ENCODE measurements at places on chromosomes 3 and 15.

DNA sequence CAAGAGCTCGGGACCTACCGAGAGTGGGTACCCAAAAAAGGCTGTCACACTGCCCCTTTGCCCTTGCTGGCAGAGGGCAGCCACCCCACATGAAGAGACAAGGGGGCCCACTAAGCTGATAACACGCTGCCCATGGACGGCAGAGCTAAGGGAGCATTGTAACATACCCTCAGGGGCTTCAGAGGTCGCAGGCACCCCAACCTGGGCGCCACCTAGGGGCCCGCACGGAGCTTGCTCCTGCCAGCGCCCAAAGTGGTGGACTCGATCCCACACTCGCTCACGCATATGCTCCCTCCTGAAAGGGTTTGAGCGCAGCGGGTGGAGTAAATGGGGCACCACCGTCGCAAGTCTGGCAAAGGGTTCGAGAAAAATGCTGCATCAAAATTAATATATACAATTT, 975.4 kb downstream of the ZPLD1 start:
- no peak for DNase-seq

- DNase-seq, result no peak
Observed at GRCh38 chr3:13258986-13259514, 161.1 kb downstream of the NUP210 start.

GRCh38 chr3:55807210-55807609, 320.1 kb upstream of the WNT5A start:
- no peak for DNase-seq

GRCh38 chr3:50295553-50296431, 3.4 kb downstream of the HYAL3 start:
- no peak for DNase-seq

GRCh38 chr3:155991212-155991611, 120.8 kb downstream of the GMPS start:
- no peak for DNase-seq

GRCh38 chr15:67396114-67396513, 124.8 kb upstream of the C15orf61 start:
- DNase-seq, result no peak

- no peak for DNase-seq
Observed at GRCh38 chr3:138567403-138567802, 26.7 kb downstream of the CEP70 start.

- DNase-seq, result peak; percentile 52
Observed at GRCh38 chr15:92733934-92734521, 78.5 kb upstream of the FAM174B start.

GRCh38 chr15:44726568-44727484, 9.5 kb upstream of the TRIM69 start:
- no peak for DNase-seq

DNA sequence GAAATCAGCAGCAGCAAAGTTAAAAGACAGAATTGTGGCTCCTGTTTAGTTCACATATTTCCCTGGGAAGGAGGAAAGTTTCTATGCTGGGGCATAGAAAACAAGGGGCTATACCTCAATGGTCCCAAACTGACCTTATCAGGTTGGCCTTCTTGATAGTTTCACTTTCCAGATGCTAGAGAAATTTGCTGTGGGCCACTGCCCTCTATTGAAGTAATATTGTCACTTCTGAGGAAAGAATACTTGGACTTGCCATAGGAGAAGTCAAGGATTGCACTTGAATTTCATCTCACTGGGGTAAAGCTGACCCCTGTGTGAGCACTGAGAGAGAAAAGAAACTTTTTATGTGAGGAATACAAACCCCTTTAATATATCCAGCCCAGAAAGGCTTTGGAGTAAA, 49.3 kb upstream of the XCR1 start:
- no peak for DNase-seq

- peak; percentile 43 for DNase-seq
Observed at GRCh38 chr15:101201411-101202174, 50.3 kb downstream of the CHSY1 start.

DNA sequence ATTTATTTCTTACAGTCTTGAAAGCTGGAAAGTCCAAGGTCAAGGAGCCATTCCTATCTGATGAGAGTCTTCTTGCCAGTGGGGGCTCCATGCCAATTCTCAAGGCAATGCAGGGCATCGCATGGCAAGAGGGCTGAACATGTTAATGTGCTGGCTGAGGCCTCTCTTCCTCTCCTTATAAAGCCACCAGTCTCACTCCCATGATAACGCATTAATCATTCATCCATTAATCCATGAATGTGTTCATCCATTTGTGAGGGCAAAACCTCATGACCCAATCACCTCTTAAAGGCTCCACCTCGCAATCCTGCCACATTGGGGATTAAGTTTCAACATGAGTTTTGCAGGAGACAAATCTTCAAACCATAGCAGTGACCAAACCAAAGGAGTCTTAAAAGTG, 118.3 kb downstream of the PROS1 start:
- DNase-seq, result no peak

DNA sequence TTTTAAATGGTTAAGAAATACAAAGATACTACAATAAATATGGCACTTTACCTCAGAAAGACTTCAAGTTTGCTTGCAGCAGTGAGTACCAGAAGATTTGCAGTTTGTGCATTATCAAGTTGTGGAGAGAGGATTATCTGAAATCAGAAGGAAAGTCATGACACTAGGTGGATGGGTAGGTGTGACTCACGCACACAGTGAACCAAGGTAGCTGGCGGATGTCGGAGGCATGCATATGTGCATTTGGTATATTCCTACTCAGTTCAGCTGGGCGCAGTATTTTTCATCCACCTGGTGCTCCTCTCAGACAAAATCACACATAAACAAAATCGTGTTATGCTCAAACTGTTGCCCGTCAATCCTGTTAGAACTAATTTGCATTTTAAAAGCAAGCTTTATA, 351.0 kb downstream of the IGSF11 start:
- DNase-seq, result no peak

DNA sequence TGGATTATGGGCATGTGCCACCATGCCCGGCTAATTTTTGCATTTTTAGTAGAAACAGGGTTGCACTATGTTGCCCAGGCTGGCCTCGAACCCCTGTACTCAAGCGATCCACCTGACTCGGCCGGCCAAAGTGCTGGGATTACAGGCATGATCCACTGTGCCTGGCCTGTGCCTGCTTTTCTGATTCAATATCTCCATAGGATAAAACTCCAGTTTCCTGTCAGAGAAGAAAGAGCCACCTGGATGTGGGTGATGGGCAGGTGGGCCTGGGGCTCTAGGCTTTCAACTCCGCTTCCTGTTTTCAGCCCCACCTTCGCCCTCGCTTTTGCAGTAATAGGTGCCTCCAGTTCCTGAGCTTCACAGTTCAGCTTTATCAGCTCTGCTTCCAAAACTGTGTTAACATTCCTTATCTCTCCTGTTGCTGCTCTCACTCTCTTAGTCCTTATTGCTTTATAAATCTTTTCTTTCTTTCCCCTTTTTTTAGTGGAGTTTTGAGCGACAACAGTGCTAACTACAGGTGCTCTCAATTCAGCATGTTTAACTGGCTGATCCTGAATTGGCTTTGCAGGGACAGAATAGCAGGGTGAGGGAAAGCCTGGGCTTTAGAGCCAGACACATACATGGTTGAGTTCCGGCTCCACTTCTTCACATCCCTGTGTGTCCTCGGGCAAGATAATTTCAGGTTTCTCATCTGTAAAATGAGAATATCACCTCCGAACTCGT, 21.1 kb upstream of the PDE8A start:
- DNase-seq, result no peak
